Glutamatergic neuron (in vitro differentiated cells): ENCODE measurements at places on chromosomes 5 and 9. TPM values are rescaled to one million over a fixed set of nuclear protein-coding genes. Genes with fewer than 3 reads are reported as not detected.
A peak's percentile ranks its signal among the peaks of the same experiment; 100 is the strongest.

DNA sequence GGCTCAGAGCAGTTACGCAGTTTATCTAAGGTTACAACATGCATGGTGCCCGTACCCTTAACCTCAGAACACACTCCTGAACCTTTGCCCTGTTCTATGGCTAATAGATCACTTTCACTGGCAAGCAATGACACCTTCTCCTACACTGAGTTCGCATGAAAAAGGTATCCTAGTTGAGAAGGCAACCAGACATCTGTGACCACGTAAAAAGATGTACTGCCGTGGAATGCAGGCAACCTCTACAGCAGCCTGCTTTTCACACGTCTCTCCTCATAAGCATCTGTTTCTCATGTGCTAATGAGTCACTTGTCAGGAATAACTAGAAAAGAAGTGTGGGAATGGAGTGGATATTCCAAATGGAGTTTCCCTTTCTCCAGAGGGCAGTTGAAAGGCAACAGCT is 71.4 kb downstream of the FBXO38 start:
- H3K4me1 ChIP-seq: peaks cover 5% of the 10 kb centered on the region
- no peaks in the 10 kb centered on the region for H3K36me3 ChIP-seq
- no peaks in the 10 kb centered on the region for H3K27me3 ChIP-seq
- DNase-seq: no peak
- H3K27ac ChIP-seq: no peak overlapping the region

GRCh38 chr9:137149942-137150616 is 11.1 kb downstream of the GRIN1 start:
- no peak overlapping the region for H3K4me3 ChIP-seq
- no peak for DNase-seq
- peaks cover 6% of the 10 kb centered on the region for H3K27me3 ChIP-seq
- H3K4me1 ChIP-seq: no peaks in the 10 kb centered on the region

DNA sequence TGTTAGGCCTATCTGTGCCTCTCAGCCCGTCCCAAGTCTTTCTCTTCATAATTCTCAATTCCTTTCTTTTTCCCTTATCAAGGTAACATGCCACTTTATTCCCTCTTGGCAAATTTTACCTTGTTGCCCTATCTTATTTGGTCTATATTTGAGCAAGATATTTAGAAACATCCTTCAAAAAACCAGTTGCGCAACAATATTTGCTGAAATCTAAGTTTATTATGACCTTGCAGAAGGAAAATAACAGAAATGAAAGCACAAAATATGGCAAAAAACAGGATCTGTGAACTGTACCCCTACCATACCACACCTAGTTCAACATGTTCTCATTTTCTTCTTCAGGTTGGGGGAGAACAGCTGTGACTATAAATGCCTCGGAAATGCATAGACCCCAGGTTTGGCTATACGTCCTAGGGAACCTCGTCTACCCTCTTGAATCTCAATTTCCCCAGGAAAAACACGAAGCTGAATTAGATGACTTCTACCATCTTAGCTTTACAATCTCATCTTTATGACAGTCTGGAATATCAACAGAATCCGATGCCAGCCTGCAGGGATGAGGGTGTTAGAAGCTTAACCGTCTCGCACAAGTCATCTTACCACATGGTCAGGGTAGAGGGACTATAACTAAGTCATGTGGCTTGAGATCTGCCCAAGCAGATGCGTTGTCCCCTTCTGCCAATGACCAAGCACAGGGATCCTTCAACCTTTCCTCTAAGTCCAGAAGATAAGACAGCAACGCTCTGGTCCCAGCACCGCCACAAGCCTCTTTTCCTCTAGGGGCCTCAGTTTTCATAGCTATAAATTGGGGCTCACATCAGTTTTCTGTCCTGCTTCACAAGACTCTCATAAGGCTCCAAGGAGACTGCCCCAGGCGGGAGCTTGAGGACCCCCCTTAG is 1.3 kb downstream of the LCP2 start:
- DNase-seq: no peak
- H3K27ac ChIP-seq: no peak overlapping the region
- H3K4me1 ChIP-seq: no peaks in the 10 kb centered on the region
- no peaks in the 10 kb centered on the region for H3K36me3 ChIP-seq

DNA sequence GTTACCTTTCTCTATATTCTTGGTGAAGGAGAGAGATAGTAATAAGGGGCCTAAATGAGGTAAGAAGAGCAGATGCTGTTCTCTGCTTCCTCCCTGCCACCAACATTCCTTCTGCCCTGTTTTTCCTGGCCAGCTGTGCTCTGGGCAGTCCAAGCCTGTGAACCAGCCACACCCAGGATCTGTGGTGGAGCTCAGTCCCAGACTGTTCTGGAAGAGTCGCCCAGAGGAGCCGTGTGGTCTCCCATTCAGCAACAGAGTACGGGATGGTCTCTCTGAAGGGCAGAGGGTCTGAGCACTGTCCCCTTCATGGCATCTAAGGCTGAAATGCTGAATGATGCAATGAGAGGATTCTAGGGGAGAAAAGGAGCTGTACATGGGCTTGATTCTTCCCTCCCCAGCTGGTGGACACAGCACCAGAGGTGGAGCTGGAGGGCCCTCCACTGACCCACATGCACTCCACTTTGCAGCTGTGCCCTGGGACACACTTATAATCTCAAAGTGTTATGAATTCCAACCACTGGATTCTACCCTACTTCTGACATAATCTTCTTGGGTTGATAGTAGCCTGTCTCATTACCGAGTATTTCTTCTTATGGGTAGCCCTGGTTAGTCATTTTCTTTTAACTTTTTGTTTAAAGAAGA is 70.8 kb upstream of the RPS23 start:
- no peak overlapping the region for H3K27ac ChIP-seq
- no peak for DNase-seq
- H3K4me3 ChIP-seq: no peak overlapping the region
- peaks cover 14% of the 10 kb centered on the region for H3K4me1 ChIP-seq

DNA sequence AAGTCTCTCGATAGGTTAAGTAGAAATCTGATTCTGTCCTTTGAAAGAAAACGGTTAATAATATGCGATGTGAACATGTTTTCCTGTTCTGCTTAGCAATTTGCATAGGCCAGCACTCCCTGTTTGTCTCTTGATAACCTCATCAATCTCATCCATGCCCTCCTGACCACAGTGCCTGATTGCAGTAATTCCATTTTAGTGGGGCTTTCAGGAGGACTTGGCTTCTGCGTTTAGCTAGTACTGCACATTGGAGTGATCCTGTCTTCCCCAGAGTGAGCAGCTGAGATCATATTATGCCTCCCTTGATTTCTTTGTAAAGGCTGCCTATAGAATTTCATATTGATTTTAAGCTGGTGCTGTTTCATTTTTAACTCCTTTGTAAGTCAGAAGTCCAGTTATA is 335.9 kb upstream of the ISL1 start:
- peak overlapping the region; percentile 10 for H3K27ac ChIP-seq
- no peak for DNase-seq
- no peaks in the 10 kb centered on the region for H3K36me3 ChIP-seq
- no peaks in the 10 kb centered on the region for H3K27me3 ChIP-seq
- peaks cover 24% of the 10 kb centered on the region for H3K4me1 ChIP-seq

- H3K4me3 ChIP-seq: no peak overlapping the region
- H3K36me3 ChIP-seq: no peaks in the 10 kb centered on the region
- DNase-seq: no peak
- peak overlapping the region; percentile 29 for H3K27ac ChIP-seq
- H3K4me1 ChIP-seq: peaks cover 4% of the 10 kb centered on the region
- H3K27me3 ChIP-seq: peaks cover 4% of the 10 kb centered on the region
These were observed 23.7 kb downstream of the PTGS1 start for GRCh38 chr9:122394265-122395125.

GRCh38 chr5:172173564-172174153 is 14.4 kb downstream of the STK10 start:
- no peak overlapping the region for H3K27ac ChIP-seq
- no peaks in the 10 kb centered on the region for H3K36me3 ChIP-seq
- no peak for DNase-seq
- H3K4me3 ChIP-seq: no peak overlapping the region
- peaks cover 12% of the 10 kb centered on the region for H3K27me3 ChIP-seq

DNA sequence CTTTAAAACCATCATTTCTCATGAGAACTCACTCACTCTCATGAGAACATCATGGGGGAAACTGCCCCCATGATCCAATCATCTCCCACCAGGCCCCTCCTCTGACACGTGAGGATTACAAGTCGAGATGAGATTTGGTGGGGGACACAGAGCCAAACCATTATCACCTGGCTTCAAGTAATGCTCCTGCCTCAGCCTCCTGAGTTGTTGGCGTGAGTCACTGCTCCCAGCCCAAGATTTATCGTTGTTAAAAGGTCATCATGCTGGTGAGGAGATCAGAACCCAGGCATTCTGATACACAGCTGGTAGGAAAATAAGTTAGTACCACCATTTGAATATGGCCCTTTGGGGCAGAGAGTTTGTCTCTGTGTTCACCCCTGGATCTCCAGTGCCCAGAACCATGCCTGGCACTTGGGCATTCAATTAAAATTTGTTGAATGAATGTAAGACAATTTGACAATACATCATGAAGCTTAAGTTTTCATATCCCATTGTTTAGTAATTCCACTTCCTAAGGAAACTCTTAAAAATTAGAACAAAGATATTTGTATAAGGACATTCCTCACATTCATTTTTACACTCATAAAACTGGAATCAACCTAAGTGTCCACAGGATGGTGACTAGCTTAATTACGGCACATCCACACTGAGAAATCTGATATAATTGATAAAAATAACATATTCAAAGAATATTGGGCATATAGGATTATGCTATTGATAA is 58.0 kb upstream of the COL15A1 start:
- H3K4me1 ChIP-seq: peaks cover 11% of the 10 kb centered on the region
- H3K27ac ChIP-seq: no peak overlapping the region
- no peak for DNase-seq
- no peaks in the 10 kb centered on the region for H3K36me3 ChIP-seq

GRCh38 chr5:88268385-88269184 is at the start of gene TMEM161B:
Gene TMEM161B (minus strand): TSS chr5:88268845. CDS start chr5:88268723, 122 bp downstream.
- DNase-seq: peak; percentile 73
- H3K27ac ChIP-seq: peak within 1 kb of the TSS; percentile 83
- peak within 1 kb of the TSS; percentile 100 for H3K4me3 ChIP-seq

- H3K27ac ChIP-seq: no peak overlapping the region
- H3K36me3 ChIP-seq: no peaks in the 10 kb centered on the region
- H3K27me3 ChIP-seq: no peaks in the 10 kb centered on the region
- no peak for DNase-seq
These were observed 150.5 kb upstream of the CDKN2B start for GRCh38 chr9:22159586-22159985.

GRCh38 chr5:62977661-62978060 is 399.0 kb downstream of the LRRC70 start:
- H3K27ac ChIP-seq: no peak overlapping the region
- no peak for DNase-seq
- peaks cover 4% of the 10 kb centered on the region for H3K36me3 ChIP-seq
- H3K27me3 ChIP-seq: no peaks in the 10 kb centered on the region
- H3K4me3 ChIP-seq: no peak overlapping the region

- no peaks in the 10 kb centered on the region for H3K27me3 ChIP-seq
- H3K4me3 ChIP-seq: no peak overlapping the region
- H3K4me1 ChIP-seq: peaks cover 5% of the 10 kb centered on the region
These were observed 23.9 kb downstream of the SPARC start for GRCh38 chr5:151662805-151663204.

DNA sequence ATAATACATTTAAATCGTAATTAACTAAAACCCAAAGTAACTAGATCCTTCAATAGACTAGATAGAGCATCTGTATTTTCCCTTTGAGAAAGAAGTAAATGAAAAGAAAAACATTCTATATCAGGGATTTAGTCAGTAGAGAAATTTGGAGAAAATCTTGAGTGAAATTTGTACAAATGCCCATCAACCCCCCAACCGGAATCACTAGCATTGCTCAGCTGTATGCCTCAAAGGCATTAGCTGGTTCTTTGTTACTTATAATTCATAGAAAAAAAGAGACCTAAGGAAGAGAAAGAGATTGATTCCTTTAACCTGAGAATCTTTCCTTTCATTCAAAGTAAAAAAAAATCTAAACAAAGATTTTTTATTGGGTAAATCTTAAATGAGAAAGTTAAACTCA is 659 bp downstream of the OMD start:
- peaks cover 10% of the 10 kb centered on the region for H3K4me1 ChIP-seq
- DNase-seq: no peak
- no peak overlapping the region for H3K4me3 ChIP-seq
- no peak overlapping the region for H3K27ac ChIP-seq
- no peaks in the 10 kb centered on the region for H3K27me3 ChIP-seq

GRCh38 chr9:127392166-127392565 is 4.8 kb upstream of the SLC2A8 start:
- no peaks in the 10 kb centered on the region for H3K36me3 ChIP-seq
- H3K27ac ChIP-seq: no peak overlapping the region
- DNase-seq: no peak

GRCh38 chr9:1051584-1052275 is 1.6 kb downstream of the DMRT2 start:
- DNase-seq: peak; percentile 72
- H3K27me3 ChIP-seq: peaks cover 49% of the 10 kb centered on the region
- peaks cover 17% of the 10 kb centered on the region for H3K4me1 ChIP-seq
- peak overlapping the region; percentile 89 for H3K4me3 ChIP-seq
- no peaks in the 10 kb centered on the region for H3K36me3 ChIP-seq

DNA sequence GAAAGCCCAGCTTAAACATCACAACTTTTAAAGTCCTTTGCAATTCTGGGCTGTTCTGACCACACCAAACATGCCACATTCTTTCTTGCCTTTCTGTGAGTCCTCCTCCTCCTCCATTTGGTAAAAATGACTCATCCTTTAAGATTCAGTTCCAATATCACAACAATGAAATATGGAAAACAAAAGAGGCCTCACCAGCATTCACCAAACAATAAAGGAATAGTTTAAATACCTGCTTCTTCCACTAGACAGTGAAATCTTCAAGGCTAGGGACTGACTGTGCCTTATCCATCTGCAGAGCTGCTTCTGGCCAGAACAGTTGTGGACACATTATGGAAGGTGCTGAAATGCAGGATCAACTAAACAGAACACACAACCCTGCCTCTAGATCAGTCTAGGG is 36.0 kb downstream of the NR6A1 start:
- no peak overlapping the region for H3K4me3 ChIP-seq
- DNase-seq: no peak
- H3K36me3 ChIP-seq: no peaks in the 10 kb centered on the region
- no peaks in the 10 kb centered on the region for H3K4me1 ChIP-seq
- H3K27ac ChIP-seq: no peak overlapping the region

DNA sequence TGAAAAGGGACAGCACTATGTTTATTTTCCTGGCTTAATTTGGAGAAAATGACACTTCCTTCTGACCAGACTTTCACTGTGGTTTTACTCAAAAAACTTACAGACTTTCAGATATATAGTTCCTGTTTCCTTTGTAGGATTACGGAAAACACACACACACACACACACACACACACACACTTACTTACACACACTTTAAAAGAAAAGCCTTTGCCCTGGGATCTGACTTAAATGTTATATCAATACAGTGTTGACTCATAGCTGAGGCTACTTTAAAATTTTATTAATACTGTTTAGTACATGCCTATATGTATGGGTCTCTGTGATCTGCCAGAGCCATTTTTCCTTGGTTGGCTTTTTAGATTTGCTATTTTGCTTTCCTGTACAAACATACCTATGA is 758.3 kb downstream of the DNAH5 start:
- H3K27ac ChIP-seq: peak overlapping the region; percentile 88
- H3K4me3 ChIP-seq: peak overlapping the region; percentile 36
- H3K36me3 ChIP-seq: no peaks in the 10 kb centered on the region
- no peak for DNase-seq
- H3K4me1 ChIP-seq: peaks cover 12% of the 10 kb centered on the region

ZNF608 gene
- total RNA-seq: 161 TPM

ERCC8 gene
- 17.6 TPM for total RNA-seq

ORM2 gene
- not detected for total RNA-seq

ZNF354C gene
- total RNA-seq: 11.4 TPM

FGD3 gene
- total RNA-seq: 1.2 TPM

RASA1 gene
- 55.1 TPM for total RNA-seq

RASGRF2 gene
- total RNA-seq: 1.4 TPM

DRD1 gene
- total RNA-seq: not detected
